ENCODE measurements at places on chromosomes 11 and 22. TPM values are rescaled to one million over a fixed set of nuclear protein-coding genes. Genes with fewer than 3 reads are reported as not detected.

The PIWIL4 gene
- polyA plus RNA-seq = 2.4 TPM

The OR52E8 gene
- not detected for polyA plus RNA-seq

The UBQLNL gene
- 0.39 TPM for polyA plus RNA-seq

The SCGB1D2 gene
- not detected for polyA plus RNA-seq

The PRSS23 gene
- 50.8 TPM for polyA plus RNA-seq

The FIBIN gene
- polyA plus RNA-seq = 3.8 TPM

The MEI1 gene
- 18.0 TPM for polyA plus RNA-seq

The POU2AF3 gene
- 5.4 TPM for polyA plus RNA-seq

The XKR3 gene
- polyA plus RNA-seq = not detected

The MMP8 gene
- 0.30 TPM for polyA plus RNA-seq

The FJX1 gene
- 2.9 TPM for polyA plus RNA-seq

The UPK2 gene
- not detected for polyA plus RNA-seq

The OR8G5 gene
- 0.10 TPM for polyA plus RNA-seq

Data from lung (tissue), 17 donors.